Activated CD4-positive, alpha-beta T cell treated with anti-CD3 and anti-CD28 coated beads, Interleukin-2, amount 50 U/mL, for 1 hour (primary cell): ENCODE measurements at places on chromosomes 16 and 17.

DNA sequence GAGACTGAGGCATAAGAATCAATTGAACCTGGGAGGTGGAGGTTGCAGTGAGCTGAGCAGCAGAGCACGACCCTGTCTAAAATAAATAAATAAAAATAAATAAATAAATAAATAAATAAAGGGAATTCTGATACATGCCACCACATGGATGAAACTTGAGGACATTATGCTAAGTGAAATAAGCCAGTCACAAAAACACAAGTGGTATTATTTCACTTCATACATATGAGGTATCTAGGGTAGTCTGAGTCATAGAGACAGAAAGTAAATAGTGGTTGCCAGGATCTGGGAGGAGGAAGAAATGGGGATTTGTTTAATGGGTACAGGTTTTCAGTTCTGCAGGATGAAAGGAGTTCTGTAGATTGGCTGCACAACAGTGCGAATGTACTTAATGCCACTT lies 16.3 kb downstream of the PIPOX start:
- DNase-seq, result no peak

DNA sequence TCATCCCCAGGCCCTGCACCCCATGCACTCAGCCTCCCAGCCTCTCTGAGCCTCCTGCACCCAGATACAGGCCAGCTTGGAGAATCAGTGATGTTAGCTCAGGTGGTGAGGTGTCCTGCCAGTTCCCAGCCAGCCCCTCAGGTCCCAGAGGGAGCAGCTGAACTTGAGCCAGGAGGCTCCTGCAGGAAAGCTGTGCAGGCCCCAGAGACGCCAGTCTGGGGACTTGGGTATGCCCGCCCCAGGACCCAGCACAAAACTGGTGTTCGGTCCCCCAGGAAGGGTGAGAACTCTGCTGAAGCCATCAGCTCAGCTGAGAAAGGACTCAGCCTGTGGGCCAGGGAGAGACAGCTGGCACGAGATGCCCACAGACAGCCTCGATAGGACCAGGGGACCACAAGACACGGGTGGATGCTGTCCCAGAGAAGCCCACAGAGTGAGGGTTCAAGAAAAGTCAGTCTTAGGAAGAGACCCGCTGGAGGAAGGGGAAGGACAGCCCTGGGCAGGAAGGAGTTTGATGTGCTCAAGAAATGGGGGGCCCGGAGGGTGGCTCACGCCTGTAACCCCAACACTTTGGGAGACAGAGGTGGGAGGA lies 11.0 kb downstream of the ENDOV start:
- DNase-seq, result no peak

DNA sequence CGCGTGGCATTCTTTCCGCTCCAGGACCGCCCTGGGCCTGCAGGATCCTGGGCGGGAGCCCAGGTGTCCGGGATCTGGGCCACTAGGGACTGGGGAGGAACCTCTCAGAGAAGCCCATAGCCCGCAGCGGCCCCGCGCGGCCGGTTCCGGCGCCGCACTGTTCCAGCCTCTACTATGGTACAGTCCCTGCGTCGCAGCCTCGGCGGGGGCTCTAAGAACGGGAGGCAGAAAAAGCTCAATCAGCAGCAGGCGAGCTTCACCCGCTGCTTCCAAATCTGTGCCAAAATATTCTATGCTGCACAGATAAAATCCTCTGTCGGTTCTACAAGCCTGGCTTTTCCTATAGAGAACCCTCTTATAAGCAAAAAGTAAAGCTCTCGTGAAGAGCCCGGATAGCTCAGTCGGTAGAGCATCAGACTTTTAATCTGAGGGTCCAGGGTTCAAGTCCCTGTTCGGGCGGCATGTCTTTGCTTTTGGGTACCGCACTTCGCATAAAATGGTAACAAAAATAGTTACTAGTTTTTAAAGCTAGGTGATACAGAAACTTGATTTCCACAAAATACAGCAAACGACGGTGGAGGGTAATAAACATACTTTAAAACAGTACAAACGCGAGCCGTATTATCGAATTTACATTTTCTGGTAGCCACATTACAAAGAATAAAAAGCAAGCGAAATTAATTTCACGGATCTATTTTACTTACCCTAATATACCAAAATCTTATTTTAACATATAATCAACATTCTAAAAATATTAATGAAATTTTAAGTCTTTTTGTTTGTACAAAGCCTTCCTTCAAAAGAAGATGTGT lies 661 bp upstream of the ALOXE3 start:
- DNase-seq, result peak; percentile 83

DNA sequence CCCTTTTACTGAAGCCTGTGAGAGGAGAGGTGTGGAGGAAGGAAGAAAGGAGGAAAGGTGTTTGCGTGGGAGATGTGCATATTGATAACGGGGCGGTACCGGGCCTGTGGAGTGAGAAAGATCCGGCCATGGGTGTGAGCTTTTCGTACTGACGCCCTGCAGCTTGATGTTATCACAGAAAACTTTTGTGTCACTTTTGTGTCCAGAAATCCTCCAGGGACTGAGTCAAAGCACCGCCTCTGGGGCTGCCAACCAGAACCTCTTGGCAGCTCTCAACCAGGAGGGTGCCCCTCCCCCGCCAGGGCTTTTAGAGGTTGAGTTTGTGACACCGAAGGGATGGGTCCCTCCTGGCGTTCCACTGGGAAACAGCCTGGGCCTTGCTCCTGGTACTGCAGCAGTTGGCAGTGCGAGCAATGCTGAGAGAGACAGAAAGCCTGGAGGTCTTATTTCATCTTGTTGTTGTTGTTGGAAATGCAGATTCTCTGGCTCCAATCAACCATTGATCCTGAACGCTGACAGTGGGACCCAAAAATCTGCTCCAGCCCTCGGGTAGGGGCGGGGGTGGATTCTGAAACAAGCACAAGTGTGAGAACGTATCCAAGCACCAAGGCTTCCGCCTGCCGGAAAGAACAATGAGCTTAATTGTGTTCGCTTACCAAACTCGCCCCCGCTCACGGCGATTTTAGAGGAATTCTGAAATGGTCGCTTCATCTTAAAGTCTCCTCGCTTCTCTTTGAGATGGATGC lies 65.0 kb downstream of the CRISPLD2 start:
- DNase-seq, result no peak

- DNase-seq, result no peak
Measured at GRCh38 chr17:58605986-58606385, 85.9 kb downstream of the TEX14 start.

- DNase-seq, result no peak
Measured at GRCh38 chr17:56313201-56313600, 159.9 kb downstream of the ANKFN1 start.

DNA sequence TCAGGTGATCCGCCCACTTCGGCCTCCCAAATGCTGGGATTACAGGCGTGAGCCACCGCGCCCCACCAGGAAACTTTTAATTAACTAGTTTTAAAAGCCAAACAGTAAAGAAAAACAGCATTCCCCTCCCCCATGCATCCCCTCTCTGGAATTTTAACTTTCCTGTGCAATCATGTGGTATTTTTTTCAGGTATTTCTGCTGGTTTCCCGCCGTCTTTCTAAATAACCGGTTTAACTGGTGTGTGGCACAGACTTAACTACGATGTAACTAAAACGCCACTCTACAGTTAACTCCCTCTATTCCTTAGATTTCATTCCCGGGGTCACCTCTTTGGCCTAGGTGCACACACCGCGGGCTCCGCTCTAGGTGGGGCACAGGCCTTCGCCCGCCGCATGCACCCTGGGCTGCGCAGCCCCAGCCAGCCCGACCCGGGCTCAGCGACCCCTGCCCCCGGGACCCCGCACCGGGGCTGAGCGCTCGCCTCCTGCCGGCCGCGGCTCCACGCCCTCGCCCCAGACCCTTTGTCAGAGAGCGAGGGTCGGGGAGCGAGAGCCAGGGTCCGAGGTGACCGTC lies 15.1 kb upstream of the UTP6 start:
- DNase-seq, result no peak

DNA sequence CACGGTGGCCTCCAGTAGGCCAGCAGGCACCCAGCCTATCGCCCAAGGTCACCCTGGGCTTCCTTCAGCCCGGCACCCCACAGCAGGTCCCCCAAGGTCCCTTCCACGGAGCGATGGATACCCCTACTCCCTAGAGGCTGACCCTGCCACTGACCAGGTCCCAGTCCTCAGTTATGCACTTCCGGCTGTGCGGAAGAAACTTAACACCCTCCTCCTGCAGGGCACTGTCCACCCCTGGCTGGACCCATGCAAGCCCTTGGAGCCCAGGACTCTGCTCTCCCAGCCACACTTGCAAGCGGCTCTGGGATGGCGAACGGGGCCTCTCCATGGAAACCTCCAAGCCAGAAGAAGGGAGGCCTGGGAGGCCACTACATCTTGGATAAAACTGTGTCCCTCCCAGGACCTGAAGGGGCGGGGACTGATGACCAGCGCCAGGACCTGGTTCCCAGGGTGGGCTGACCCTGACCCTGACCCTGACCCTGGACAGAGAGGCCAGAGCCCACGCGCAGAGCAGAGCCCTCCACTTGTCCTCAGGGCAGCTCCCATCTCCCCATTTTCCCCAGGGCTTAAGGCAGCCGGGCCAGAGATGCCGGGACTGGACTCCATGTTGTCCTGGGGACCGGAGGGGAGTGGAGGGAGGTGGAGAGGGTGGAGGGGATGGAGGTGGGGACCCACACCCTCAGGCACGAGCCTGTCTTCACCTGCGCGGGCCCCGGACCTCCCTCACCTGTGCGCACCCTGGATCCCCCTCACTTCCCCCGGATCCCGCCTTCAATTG lies 734 bp downstream of the CEP131 start:
- DNase-seq, result no peak

- no peak for DNase-seq
Measured at GRCh38 chr16:55476625-55477533, 2.1 kb upstream of the MMP2 start.

DNA sequence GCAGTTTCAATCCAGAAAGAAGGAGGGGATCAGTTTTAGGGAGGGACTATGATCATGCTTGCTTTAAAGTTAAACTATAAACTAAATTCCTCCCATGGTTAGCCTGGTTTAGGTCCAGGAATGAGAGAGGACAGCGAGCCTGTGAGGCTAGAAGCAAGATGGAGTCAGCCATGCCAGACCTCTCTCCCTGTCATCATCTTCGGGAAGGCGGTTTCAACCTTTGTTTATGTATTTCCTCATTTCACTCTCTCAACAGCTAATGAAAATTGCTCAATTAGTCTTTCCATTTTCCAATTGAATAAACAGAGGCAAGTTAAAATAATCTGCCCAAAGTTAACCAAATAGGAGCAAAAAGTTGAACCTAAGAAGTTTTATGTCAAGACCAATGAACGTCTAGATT lies 201.5 kb downstream of the KCNJ2 start:
- no peak for DNase-seq

- no peak for DNase-seq
Measured at GRCh38 chr17:50603340-50603739, 31.3 kb upstream of the ABCC3 start.

DNA sequence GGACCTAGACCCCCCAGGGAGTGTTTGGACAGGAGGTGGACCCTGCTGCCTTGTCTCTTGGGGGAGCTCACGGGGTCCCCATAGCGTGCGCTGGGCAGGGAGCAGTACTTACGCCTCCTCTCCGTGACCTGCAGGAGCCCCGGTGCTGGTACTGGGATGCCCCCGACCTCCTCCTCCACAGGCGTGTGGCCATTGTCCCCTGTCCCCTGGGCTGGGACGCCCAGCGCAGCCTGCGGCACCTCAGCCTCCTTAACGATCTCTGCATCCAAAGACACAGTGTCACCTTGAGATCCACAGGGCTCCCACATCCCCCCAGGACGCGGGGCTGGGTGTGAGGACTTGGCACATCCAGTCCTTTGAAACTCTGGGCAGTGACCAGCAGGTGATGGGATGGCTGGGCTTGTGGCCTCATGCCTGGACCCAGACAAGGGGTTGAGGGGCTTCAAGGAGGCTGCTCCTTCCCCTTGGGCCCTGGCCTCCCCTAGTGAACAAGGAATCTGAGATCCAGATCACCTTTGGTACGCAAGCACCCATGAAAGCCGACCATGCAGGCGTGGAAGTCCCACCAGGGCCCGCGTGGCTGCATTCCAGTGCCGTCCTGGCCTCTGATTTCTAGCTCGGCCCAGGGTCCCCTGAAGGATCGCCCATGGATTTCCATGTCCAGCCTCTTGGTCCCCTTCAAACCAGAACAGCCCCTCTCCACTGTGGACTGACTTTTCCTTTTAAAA lies 9.9 kb downstream of the DBNDD1 start:
- no peak for DNase-seq

GRCh38 chr16:82331974-82332750 lies 162.1 kb upstream of the MPHOSPH6 start:
- no peak for DNase-seq

DNA sequence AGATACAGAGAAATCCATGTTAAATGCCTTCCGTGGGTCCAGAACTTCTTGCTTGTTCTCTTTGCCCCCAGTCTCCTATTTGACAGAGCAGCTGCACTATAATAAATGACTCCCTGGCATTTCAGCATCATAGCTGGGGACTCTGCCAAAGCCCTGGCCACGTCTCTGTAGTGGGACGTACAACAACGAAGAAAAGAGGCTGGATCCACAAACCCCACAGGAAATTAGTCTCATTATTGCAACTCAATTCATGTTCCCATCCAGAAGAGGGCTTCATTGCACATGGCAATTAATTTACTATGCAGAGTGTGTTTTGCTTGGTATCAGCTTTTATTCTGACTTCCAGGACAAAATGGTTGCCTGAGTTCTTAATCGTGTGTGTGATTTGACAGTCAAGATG lies 121.3 kb downstream of the CDH13 start:
- no peak for DNase-seq

DNA sequence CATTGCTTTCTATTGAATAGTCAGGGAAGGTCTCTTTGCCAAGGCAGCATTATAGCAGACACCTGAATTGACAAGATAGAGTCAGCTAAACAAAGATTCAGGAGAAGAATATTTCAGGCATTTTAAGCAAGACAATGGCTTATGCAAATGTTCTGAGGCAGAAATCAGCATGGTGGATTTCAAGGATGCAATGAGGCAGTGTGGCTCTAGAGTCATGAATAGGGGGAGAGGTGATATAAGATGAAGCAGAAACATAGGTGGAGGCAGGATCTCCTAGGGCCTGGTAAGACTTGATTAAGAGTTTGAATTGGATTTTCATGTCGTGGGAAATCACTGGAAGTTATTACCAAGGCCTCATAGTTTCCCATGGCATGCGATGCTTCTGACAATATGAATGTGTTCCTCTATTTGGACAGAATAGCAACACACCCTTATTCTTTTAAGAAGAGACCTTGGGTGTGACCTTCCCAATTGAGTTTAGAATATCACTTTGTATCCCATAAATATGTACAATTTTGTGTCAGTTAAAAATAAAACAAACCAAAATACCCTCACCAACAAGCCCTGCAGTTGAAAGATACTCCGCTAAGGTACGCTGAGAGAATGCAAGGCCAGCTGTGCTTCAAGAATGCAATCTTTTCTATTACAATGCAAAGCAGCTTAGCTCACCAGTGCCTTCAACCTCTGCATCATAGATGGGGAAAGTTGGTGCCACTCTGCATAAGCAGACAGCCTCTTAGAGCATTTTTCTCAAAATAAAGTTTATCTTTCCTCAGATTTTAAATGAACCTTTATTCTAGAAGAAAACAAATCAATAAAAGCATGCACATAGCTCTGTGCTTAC lies 139.6 kb upstream of the SALL1 start:
- DNase-seq, result no peak
